Muscle of leg (tissue), 16 donors: ENCODE measurements at places on chromosomes 1 and 21. TPM values are rescaled to one million over a fixed set of nuclear protein-coding genes. Genes with fewer than 3 reads are reported as not detected.

GRCh38 chr1:107875689-107876088 lies 89.3 kb downstream of the VAV3 start:
- no peak for DNase-seq

GRCh38 chr1:1013105-1013921 lies at the start of gene ISG15:
Gene ISG15 (plus strand): TSS chr1:1013497. CDS start chr1:1013574, 77 bp downstream.
- peak; percentile 96 for DNase-seq

DNA sequence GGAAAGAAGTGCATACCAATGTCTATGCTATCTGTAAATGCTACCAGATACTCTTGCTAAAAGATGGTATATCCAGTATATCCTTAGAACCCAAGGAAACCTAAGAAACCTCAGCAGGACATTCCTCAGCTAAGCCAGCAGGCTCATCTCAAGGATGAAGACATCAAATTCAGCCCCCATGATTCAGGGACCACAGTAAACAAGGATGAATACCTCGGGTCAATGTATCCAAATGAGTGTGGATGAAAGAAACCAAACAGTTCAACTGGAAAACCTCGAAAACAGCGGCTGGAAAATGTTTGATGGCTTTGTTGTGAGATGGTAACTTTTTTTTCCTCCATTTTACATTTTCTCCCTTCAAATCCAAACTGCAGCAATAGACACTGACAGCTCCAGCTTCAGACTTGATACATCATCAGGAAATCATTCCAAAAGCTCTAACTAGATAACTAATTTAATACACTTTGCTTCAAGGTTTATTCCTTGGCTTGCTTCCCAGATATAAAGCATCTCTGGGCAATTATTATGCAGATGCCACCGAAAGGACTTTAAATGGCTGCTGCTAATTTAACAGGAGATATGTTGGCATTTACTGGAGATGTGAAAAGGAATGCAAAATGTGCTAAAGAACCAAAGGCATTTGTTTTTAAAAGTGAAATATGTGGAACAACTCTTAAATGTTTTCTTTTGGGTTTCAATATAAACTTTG lies 73.6 kb downstream of the SMYD2 start:
- DNase-seq = no peak

DNA sequence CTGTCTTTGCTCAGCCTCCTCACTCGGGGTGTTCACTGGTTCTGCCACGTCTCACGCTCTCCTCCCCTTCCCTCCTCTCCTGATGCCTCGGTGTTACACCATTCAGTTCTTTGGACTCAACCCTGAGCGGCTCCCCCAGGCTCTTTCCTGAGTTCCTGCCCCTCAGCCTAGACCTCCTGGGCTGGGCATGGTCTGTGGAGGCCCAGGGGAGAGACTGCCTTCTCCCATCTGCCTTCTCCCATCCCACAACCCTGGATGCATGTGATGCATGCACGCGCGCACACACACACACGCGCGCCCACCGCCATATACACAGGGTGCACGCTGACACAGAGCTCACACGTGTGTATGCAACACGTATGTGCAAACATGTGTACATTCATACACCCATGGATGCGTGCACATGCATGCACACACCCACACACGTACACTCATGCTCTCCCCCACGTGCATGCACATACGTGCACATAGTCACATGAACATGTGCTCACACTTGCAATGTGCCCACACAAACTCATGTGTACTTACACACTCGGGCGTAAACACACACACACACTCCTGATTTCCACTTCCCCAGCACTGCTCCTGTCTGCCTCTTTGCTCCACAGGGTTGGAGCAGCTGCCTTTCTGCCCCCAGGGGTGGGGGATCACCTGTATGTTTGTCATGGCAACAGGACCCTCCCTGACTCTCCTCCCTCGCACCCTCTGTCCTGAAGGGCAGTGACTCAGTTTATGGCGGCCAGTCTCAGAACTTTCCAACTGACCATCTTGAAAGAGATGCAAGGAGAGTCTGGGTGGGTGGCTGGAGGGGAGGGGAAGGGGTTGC lies 59.0 kb downstream of the HUNK start:
- DNase-seq = no peak

The RNU1-2 gene
- total RNA-seq = 2,384 TPM
